ENCODE measurements at places on chromosomes 7 and 10.

DNA sequence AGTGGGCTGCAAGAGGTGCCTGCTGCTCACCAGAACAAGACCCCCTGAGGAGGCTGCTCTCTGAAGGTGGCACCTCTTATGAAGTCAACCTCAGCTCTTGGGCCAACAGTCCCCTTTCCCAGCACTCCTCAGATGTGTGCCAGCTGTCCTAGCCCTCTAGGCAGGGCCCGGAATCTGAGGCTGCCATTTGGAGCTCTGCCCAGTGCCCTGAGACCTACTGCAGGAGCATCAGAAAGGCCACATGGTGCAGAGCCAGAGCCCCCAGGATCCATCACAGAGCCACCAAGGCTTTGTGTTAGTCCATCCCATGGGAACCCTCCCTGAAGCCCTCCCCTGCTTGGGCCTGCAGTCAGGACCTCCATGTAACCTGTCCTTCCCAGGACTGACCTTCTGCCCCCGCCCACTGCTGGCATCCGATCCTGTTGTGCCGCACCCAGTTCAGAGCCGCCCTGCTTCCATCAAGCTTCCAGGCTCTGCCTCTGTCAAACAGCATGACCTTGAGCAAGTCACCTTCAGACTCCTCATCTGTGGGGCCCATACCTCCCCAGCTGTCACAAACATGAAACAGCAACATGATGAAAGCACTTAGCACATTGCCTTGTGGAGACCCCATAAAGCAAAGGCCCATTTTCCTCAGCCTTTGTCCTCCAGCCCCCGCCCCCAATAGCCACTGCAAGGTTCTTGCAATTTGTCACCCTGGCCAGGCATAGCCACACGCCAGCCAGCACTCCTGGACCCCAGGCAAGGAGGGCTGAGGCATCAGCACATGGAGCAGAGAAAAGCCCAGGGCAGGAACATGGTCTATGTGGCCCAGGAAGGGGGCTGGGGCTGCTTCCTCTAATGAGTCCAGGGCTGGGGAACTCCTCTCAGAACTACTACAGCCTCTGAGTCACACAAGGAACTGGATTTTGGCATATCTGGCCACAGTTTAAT lies 51.7 kb downstream of the GRID1 start:
- no peak for DNase-seq

GRCh38 chr10:127600479-127600878 lies 51.4 kb downstream of the NPS start:
- no peak for DNase-seq

DNA sequence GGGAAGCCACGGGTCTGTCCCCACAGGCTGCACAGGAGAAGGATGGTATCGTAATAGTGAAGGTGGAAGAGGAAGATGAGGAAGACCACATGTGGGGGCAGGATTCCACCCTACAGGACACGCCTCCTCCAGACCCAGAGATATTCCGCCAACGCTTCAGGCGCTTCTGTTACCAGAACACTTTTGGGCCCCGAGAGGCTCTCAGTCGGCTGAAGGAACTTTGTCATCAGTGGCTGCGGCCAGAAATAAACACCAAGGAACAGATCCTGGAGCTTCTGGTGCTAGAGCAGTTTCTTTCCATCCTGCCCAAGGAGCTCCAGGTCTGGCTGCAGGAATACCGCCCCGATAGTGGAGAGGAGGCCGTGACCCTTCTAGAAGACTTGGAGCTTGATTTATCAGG lies 8.1 kb downstream of the ZKSCAN1 start:
- no peak for DNase-seq

DNA sequence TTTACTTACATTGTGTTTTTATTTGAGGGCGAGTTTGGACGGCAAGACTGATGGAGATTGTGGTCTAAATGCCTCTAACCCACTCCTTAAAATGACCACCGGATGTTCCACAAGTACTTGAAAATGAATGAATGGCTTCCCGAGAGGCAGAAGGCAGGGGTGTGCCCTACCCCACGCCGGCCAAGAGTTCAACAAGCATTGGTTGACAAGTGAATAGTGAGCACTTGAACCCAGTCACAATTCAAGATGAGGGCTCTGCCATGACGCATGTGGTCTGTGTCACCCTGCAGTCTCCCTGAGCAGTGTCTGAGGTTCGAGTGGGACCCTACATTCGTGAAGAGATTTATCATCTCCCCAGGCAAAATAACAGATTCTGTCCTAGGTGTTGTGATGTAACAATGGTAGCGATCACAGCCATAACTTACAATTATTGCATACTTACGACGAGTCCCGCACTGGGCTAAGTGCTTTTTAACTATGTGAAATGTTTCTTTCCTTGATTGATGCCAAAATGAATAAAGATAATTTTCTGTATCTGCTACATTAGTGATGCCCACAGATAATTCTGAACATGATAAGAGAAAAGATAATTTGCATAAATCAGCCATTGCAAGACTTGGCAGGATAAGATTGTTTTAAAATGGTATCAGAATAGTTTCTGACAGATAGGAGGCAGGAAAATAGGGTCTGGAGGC lies 305.4 kb downstream of the WDR37 start:
- no peak for DNase-seq

GRCh38 chr10:58115218-58116050 lies 152.3 kb downstream of the IPMK start:
- DNase-seq: no peak

DNA sequence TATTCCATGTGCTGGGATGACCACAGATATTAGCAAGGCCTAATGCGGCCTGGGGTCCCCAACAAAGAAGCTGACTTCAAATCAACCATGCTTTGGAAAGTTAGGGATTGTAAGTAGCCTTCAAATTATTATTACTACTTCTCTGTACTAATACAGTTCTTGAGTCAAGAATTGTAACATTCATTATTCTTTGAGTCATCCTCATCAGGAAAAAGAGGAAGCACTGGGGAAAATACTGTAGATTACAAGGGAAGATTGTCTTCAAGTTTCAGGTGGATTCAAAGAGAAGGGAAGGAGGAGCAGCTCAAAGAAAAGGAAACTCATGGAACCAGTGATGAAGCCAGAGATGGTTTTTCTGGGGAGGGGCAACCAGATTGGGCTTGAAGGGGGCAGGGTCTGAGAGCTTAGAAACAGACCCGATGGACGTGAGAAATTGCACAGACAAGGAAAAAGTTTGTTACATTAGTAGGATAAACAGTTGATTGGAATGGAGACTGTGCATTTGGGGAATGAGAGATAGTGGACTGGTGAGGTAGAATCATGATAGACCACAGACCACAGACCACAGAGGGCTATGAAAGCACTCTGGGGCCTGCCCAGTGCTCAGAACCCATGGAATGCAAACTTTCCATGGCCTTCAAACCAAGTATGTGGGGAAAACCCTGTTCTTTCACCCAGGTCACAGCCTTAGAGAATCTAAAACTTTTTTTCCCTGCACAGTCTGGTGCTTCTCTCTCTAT lies 209.9 kb downstream of the ZNF365 start:
- no peak for DNase-seq

GRCh38 chr10:122191936-122192541 lies 79.1 kb upstream of the BTBD16 start:
- DNase-seq: no peak

DNA sequence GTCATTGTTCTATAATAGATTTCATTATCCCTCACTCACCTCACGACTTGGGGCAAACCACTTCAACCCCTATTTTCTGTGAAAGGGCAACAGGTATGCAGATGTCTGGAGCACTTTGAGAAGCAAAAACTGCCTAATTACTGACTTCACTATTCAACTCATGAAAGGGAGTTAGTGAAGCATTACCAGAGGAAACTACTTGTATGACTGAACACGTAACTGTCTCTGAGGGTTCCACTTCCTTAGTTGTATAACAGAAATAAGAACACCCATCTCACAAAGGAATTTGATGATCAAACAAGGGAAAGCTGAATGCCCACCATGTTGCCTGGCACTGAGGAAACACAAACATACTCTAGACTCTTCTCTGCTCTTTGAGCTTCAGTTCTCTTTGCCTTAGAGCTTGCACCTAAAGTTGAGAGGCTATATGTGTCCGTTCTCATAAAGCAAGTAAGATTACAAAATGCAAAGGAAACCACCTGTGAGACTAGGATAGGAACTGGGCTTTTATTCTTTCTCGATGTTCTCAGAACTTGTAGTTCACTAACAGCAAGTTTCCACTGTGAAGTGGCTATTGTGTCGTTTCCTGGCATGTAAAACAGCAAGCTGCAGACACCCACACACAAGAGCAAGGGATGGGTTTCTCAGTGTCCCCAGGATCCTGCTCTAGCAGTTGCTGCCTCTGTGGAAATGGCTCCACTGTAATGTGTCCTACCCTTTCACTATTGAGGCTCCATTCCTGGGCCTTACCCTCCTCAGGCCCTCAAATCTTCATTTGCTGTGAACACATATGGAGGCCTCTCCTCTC lies 2.6 kb downstream of the TMEM243 start:
- DNase-seq: no peak

- no peak for DNase-seq
These were observed 69.5 kb upstream of the IL6 start for GRCh38 chr7:22657479-22657878.

DNA sequence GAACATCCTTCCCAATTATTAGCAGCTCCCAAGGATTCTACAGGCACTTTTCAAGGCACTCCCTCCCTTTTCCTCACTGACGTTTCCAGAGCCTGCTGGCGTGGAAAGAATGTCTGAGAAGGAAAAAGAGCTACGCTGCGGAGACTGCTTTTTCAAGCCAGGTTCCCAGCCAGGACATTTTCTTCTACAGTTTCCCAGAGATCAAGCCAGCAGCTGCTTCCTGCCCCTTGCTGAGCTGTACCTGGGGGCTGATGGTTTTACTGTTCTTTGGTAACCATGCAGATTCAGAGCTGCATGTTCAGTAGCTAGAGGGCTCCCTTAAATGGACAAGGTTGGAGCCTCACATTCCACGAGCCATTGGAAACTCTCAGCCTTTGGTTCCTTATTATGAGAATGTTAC lies 133.4 kb downstream of the EVX1 start:
- DNase-seq: no peak

DNA sequence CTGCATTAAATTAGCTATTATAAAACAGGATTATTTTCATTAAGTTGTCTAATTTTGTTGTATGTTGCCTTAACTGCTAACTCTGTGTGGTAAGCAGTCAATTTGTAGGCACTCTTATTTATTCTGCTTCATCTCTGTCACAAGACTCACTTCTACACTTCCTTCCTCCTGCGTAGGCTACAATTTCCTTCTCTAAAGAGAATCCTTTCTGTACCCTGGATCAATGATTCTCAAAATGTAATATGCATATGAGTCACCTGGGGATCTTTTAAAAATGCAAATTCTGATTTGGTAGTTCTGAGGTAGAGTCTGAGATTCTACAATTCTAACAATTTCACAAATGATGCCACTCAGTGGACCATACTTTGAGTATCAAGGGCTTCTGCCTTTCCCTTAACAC lies 4.4 kb upstream of the UBE2D1 start:
- DNase-seq: no peak

GRCh38 chr10:29748109-29748650 lies 113.4 kb upstream of the SVIL start:
- DNase-seq: no peak
